ENCODE measurements at places on chromosomes 4 and X.

DNA sequence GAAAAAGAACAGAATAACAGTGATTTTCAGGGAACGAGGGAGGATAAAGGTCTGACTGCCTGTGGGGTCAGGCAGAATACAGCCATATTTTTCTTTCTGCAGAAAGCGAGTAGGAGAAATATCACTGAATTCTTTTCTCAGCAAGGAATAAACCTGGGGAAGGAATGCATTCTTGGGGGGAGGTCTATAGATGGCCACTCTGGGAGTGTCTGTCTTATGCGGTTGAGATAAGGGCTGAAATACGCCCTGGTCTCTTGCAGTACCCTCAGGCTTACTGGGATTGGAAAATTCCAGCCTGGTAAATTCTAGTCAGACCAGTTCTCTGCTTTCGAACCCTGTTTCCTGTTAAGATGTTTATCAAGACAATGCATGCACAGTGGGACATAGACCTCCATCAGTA lies 26.3 kb downstream of the CNGA1 start:
- no peak for DNase-seq

- DNase-seq: no peak
These were observed 33.9 kb downstream of the PAK3 start for GRCh38 chrX:111129921-111130320.

DNA sequence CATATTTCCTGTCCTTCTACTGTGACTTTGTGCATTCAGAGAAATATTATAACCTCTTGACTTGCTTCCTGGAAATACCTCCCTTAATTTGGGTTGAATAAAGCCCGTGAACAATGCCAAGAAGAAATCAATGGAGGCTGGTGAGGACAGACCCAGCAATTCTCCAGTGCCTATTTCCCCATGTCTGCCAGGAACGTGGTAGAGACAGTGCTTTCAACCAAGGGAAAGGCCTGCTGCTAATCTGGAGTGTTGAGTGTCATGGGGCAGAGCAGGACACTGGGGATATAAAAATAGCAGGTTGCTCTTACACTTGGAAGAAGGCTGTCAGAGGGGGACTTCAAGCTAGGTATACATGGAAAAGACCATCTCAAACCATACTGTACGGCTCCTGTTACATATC lies 19.9 kb downstream of the TSC22D3 start:
- DNase-seq: no peak

DNA sequence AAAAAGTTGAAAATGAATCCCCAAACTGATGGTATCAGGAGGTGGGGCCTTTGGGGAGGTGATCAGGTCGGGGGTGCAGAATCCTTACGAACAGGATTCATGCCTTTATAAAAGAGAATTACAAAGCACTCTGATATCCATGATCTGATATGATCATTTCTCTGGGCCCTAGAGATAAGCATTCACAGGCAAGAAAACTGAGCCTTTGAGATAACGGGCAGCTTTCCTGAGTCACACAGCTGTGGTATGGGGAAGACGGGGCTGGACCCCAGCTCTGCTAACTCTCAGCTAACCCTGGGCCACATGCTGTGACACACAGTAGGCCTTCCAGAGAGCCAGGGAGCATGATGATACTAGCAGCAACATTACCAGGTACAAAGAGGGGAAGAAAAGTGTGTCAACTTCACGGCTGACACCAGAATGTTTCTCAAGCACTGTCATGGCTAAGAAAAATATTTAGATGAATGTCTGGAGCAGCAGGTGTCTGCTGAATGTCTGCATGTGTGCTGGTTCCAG lies 85.1 kb downstream of the SLC2A9 start:
- no peak for DNase-seq

DNA sequence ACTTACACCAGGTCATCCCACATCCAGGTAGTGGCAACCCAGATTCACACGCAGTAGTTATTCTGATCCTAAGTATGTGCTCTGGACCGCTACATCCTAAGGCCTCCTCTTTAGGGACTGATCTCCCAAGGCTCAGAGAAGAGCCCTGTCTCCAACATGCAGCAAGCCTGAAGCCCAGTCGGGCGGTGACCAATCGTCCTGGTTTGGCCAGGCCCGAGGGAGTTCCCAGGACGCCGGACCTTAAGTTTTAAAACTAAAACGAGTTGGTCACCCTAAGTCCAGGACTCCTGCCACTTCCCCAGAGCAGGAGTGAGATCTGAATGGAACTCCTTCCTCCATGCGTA lies 385 bp downstream of the LYAR start:
- no peak for DNase-seq

DNA sequence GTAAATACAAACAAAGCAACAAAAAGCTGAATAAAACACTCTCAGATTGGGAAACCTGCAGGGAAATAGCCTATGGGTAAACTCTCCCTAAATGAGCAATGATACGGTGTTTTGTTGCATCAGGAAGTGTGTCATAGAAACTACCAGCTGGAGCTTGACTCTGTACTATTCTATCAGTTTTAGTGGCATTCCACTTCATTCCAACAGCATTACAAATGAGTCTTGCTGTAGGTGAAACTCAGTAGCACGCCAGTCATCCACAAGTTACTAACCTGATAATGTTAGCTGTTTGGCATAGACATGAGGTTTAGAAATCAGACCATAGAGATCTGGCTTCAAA lies 24.9 kb downstream of the FGFBP1 start:
- no peak for DNase-seq

GRCh38 chr4:40247350-40247749 lies 50.5 kb downstream of the RHOH start:
- DNase-seq: no peak

All from SHP77 (cell line).